ENCODE measurements at places on chromosomes 13 and 19.

DNA sequence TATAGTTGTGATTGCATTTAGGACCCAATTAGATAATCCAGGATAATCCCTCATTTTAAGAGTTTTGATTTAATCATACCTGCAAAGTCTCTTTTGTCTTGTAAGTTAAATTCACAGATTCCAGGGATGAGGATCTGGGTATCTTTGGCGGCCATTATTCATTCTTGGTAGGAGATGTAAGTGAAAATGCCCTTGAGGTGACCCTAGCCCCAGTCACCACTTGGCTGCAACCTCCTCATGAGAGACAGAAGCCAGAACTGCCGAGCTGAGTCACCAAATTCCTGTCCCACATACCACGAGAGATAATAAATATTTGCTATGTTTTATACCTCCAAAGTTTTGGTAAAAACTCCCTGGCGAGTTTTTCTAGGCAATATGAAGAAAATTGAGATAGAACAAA, 389.4 kb downstream of the RFC3 start:
- DNase-seq: no peak

DNA sequence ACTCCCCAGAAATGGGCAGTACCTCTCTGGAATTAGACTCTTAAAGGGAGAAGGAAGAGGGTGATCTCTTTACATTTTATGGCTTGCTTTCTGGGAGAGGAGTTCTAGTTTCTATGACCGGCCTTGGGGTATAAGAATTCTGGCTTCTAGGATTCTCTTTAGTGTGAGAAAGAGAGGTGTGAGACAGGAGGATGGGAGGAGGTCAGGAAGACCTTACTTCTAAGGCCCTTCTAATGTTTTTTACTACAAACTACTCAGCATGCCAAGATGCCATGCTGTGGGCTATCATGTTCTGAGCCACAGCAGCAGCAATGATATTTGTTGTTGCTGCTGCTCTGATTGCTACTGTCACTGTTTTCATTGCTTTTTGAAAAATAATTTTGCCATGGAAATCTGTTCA, 538.3 kb downstream of the SLITRK6 start:
- DNase-seq: no peak

GRCh38 chr13:90713441-90714133, 633.9 kb upstream of the MIR17HG start:
- DNase-seq: no peak

GRCh38 chr19:30547246-30547645, 175.1 kb downstream of the ZNF536 start:
- DNase-seq: no peak

DNA sequence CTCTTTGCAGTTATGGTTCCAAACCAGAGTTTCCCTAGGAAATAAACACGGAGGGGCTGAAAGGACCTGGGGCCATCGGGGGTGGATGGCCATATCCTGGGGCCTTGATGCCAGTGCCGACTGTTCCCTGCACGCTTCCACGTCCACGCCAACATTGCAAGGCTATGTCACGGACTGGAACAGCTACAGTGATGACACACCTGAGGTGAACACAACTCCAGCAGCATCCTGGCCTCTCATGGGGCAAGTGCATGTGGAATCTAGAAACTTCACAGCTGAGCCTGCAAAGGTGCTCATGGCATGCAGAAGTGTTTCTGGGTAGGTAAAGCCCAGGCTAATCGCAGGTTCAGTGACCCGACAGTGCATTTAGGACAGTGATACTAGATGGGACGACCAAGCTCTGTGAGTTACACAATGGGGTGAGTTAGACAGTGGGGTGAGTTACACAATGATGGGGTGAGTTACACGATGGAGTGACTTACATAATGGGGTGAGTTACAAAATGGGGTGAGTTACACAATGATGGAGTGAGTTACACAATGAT, 52.0 kb upstream of the GAS6 start:
- DNase-seq: no peak

GRCh38 chr13:104008541-104009435, 942.6 kb upstream of the SLC10A2 start:
- no peak for DNase-seq

Data from cerebellar cortex (tissue), 1 donor.